ENCODE measurements at places on chromosomes 5 and 9. TPM values are rescaled to one million over a fixed set of nuclear protein-coding genes. Genes with fewer than 3 reads are reported as not detected.

The PCDHGA2 gene
- total RNA-seq: 7.9 TPM

The SH3GL2 gene
- total RNA-seq: 0.85 TPM

The MSX2 gene
- total RNA-seq: 0.54 TPM

The EIF4EBP3 gene
- 23.6 TPM for total RNA-seq

The CAMK4 gene
- 2.2 TPM for total RNA-seq

The IL9 gene
- total RNA-seq: not detected

The NSA2 gene
- 231 TPM for total RNA-seq

The PCDHB15 gene
- 8.5 TPM for total RNA-seq

The CERCAM gene
- 49.8 TPM for total RNA-seq

The PDE8B gene
- total RNA-seq: 12.9 TPM

The CCNJL gene
- 4.3 TPM for total RNA-seq

The RANBP17 gene
- total RNA-seq: 8.5 TPM

The SIGMAR1 gene
- 73.9 TPM for total RNA-seq

The DMRT3 gene
- total RNA-seq: not detected

The IFNK gene
- total RNA-seq: not detected

The ERCC8 gene
- 8.0 TPM for total RNA-seq

The F2RL1 gene
- total RNA-seq: 0.23 TPM

The JAKMIP2 gene
- 1.2 TPM for total RNA-seq

The DENND4C gene
- 56.1 TPM for total RNA-seq

The MAPK9 gene
- total RNA-seq: 35.6 TPM

The NMUR2 gene
- total RNA-seq: not detected

The CCDC183 gene
- total RNA-seq: 6.6 TPM

The THBS4 gene
- total RNA-seq: 2.9 TPM

The HAPLN1 gene
- total RNA-seq: not detected

The STRBP gene
- 18.8 TPM for total RNA-seq

The C9orf40 gene
- 4.4 TPM for total RNA-seq

Measured in ovary (tissue), 10 donors.